ENCODE measurements at places on chromosomes 5 and 9. TPM values are rescaled to one million over a fixed set of nuclear protein-coding genes. Genes with fewer than 3 reads are reported as not detected.

Gene SMIM27
- 7.3 TPM for total RNA-seq

Gene PRR16
- total RNA-seq, result 4.5 TPM

Gene GABRA6
- total RNA-seq, result 0.14 TPM

GRCh38 chr5:169873642-169874041, 106.7 kb downstream of the INSYN2B start:
- no peak for DNase-seq

DNA sequence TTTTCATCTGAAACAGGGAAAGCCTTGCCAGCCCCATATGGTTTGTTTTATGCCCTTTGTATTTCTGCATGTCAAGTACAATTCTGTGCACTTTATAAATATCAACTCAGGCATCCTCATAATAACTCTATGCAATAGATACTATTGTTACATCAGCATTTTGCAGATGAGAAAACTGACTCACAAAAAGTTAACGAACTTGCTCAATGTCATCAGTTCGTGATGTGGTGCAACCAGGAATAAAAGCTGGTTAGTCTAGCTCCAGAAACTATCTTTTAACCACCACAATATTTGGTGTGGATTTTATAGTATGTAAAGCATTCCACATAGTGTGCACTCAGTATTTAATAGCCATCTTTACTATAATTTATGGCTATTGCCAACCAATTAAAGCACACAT, 134.9 kb downstream of the MRPS30 start:
- no peak for DNase-seq

GRCh38 chr5:66821688-66822429, 225.7 kb downstream of the MAST4 start:
- DNase-seq, result no peak

- DNase-seq, result no peak
These were observed 4.0 kb downstream of the DNM1 start for GRCh38 chr9:128206916-128207910.

All from H4 (cell line).